CD8-positive, alpha-beta memory T cell (primary cell): ENCODE measurements at places on chromosomes 2 and 18. TPM values are rescaled to one million over a fixed set of nuclear protein-coding genes. Genes with fewer than 3 reads are reported as not detected.
A peak's percentile ranks its signal among the peaks of the same experiment; 100 is the strongest.

Gene DCDC2C
- polyA plus RNA-seq: not detected

DNA sequence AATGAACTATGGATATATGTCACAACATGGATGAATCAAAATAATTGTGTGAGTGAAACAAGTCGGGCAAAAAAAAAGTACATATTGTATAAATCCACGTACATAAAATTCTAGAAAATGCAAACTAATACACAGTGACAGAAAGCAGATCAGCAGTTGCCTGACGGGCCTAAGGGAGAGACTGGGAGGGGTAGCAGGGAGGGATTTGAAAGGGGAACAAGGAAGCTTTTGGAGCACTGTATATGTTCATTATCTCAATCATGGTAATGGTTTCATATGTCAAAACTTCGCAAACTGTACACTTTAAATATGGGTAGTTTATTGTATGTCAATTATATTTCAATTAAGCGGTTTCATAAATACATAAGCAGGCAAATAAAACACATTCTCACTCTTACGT is 153.8 kb downstream of the ANKRD44 start:
- DNase-seq: no peak

- DNase-seq: no peak
These were observed 45.2 kb upstream of the ST3GAL5 start for GRCh38 chr2:85933753-85934594.

GRCh38 chr2:162821176-162821575 is 17.4 kb downstream of the KCNH7 start:
- DNase-seq: no peak

GRCh38 chr2:86225581-86225980 is 26.3 kb downstream of the MRPL35 start:
- DNase-seq: peak; percentile 25

Gene TEKT4
- polyA plus RNA-seq: not detected

GRCh38 chr2:47227532-47228279 is 72.6 kb upstream of the STPG4 start:
- no peak for DNase-seq

Gene GAREM2
- 3.1 TPM for polyA plus RNA-seq

- DNase-seq: no peak
These were observed 21.2 kb downstream of the PTRHD1 start for GRCh38 chr2:24771764-24772586.

Gene SLC5A7
- polyA plus RNA-seq: not detected

DNA sequence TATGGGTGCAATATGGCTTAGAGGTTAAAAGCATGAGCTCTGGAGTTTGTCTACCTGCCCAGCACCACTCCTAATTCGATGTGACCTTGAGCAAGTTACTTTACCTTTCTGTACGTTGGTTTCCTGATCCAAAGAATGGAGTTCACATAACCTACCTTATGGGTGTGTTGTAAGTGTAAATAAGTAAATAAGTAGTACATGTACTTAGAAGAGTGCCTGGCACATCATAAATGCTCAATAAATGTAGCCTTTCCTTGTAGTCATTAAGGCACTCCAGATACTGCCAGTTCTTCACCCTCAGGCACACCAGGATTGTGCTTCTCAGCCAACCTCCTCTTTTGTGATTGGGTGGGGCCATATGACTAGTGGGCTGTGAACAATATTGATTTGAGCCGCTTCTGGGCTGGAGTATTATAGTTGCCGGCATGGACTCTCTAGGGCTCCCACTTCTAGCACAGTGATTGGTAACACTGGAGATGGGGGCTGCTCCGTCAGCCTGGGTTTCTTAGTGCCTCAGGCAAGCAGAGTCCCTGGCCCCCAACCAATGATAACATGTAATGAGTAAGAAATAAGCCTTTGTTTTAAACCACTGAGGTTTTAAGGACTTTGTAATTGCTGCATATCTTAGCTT is 101.7 kb upstream of the NOSTRIN start:
- no peak for DNase-seq

DNA sequence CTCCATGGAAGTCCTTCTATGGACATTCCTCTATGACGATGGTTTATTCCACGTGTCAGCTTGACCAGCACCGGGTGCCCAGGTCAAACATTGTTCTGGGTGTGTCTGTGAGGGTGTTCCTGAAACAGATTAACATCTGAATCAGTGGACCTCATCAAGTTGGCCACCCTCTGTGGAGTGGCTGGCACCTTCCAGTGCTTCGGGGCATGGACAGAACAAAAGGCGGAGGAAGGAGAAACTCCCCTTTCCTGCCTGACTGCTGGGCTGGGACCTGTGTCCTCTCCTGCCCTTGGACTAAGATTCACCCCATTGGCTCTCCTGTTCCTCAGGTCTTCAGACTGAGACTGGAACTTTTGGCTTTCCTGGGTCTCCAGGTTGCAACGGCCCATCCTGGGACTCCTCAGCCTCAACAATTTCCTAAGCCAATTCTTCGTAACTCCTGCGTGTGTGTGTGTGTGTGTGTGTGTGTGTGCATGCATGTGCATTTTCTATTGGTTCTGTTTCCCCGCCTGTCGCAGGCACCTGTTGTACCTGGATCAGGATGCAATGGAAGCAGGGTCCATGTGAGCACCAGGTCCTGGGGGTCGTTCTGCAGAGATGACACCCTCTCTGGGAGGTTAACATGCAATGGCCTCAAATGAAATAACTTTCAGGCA is 357.2 kb upstream of the SALL3 start:
- no peak for DNase-seq

- DNase-seq: no peak
These were observed 133.5 kb downstream of the SPTBN1 start for GRCh38 chr2:54589340-54590215.

Gene SLC9A4
- not detected for polyA plus RNA-seq

GRCh38 chr18:38933910-38934510 is 1368.4 kb upstream of the CELF4 start:
- no peak for DNase-seq

GRCh38 chr2:229731916-229732315 is 17.6 kb upstream of the DNER start:
- DNase-seq: no peak

DNA sequence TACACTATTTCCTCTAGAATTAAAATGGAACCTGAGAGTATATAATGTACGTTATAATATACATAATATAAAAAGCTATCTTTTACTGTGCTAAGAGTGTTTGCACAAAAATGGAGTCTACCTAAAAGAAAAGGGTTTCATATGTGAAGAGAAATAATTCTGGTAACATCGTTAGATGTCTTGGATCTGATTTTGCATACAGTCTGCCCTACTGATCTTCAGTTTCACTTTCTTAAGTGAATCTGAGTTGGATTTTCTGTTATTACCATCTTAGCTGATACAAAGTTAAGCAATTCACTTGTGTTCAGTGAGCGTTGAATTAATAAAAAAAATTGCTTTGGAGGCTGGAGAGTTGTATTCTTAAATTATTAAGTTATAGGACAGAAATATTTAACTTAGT is 502.1 kb upstream of the TMEFF2 start:
- DNase-seq: no peak

GRCh38 chr2:143841935-143842334 is 678.0 kb downstream of the ZEB2 start:
- no peak for DNase-seq

GRCh38 chr2:63662028-63662804 is 73.5 kb downstream of the MDH1 start:
- DNase-seq: no peak

- no peak for DNase-seq
These were observed 2.4 kb upstream of the RPS7 start for GRCh38 chr2:3572620-3573019.

DNA sequence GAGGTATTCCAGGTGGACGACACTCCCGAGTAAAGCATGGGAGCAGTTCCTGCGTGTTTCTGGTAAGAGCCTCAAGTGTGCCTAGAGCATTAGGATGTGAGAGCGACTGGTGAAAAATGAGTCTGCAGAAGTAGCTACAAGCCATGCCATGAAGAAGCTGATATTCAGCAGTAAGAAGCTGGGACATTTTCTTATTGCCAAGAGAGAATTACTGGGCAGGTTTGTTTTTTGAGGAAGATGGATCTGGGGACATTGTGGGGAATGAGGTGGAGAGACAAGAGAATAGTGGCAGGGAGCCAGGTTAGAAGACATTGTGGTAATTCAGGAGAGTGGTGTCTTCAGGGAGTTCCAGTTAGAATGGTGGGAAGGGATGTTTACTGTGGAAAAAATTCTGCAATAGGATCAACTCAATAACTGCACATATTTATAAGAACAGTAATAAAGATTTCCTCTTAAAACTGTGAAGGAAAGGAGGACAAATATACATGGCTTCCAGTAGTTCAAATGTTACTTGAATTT is 38.2 kb downstream of the CRIM1 start:
- DNase-seq: no peak

DNA sequence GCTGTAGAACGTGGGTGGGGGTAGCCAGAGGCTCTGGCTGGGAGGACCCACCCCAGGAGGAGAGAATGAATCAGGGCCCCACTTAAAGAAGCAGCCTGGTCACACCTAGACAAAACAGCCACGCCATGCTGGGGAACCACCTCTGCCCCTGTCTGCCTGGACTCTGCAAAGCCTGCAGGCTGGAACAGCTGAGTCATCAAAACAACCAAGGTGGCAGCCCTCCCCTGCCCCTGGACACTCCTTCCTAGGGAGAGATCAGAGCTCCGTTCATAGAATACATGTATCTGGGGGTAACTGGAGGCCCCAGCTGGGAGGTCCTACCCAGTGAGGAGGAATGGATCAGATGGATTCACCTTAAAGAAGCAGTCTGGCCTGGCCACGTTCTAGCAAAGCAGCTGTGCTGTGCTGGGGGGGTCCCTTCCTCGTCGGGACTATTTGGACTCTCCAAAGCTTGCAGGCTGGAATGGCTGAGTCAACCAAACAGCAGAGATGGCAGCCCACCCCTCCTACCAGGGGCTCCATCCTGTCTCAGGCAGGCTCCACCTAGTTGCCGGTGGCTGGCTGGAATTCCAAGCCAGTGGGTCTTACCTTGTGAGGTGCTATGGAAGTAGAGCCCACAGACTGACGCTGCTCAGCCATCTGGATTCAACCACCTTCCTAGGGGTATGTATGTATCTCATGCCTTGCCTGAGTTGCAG is 50.5 kb upstream of the NT5C1B start:
- no peak for DNase-seq

DNA sequence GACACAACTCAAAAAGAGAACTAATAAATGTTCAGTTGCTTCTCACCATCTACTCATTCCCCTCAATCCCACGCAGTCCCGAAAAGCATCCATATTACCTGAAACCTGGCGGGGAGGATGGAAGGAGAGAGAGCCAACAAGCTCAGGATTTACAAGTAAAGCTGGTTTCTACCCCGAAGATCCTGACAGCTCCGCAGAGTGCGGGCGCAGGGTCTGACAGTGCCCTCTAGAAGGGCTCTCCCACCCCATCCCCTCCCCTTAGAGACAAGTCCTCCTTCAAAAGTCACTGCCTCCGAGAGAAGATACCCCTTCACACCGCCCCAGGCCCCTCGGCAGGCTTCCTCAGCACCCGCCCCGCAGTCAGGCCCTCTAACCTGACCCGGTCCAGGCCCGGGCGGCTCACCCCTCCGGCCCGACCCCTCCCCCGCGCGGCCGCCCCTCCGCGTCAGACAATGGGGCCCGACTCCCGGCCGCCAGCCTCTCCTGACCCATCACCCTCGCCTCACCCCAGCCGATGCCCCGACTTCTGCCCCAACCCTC is 550 bp downstream of the RAB1A start:
- no peak for DNase-seq
